ENCODE measurements at places on chromosomes 2 and 18.

DNA sequence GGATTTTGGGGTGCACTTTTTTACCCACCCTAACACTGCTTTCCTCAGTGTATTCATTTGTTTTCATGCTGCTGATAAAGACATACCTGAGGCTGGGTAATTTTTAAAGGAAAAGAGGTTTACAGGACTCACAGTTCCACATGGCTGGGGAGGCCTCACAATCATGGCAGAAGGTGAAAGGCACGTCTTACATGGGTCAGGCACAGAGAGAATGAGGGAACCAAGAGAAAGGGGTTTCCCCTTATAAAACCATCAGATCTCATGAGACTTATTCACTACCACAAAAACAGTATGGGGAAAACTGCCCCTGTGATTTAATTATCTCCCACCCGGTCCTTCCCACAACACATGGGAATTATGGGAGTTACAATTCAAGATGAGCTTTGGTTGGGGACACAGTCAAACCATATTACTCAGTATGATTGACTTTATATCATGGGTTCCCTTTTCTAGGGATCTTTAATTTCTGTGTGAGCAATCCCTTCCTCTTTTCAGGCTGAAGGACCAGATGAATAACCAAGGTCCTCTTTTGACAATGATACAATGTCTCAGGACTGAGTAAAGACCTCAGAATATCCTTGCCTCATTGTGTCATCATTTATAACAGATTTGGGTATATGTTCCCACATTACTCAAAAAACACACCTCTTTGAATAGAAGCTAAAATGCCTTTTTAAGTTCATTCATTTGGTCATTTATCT is 100.1 kb upstream of the TRIB2 start:
- no peaks in the 10 kb centered on the region for H3K36me3 ChIP-seq
- H3K27ac ChIP-seq: no peak overlapping the region
- H3K4me1 ChIP-seq: no peaks in the 10 kb centered on the region
- no peaks in the 10 kb centered on the region for H3K27me3 ChIP-seq

DNA sequence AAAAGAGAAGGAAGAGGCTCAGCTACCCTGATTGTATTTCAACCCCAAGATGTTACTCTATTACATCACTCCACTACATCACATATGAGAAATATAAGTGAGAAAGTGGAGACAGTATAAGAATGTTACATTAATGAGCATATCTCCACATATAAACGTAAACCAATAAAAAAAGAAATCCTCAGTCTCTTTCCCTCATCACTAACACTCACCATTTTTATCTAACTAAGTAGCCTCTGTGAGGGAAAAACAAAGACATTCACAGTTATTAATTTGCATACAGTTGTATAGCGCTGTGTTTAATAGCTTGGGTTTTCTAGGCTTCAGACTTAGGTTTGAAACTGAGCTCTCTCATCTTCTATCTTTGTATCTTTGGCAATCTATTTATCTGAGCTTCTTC is 489.1 kb upstream of the LRRTM4 start:
- no peak overlapping the region for H3K4me3 ChIP-seq
- H3K36me3 ChIP-seq: no peaks in the 10 kb centered on the region
- no peak for DNase-seq
- H3K27me3 ChIP-seq: no peaks in the 10 kb centered on the region
- H3K27ac ChIP-seq: no peak overlapping the region

- no peaks in the 10 kb centered on the region for H3K4me1 ChIP-seq
- H3K4me3 ChIP-seq: no peak overlapping the region
- H3K27me3 ChIP-seq: no peaks in the 10 kb centered on the region
- DNase-seq: no peak
- H3K36me3 ChIP-seq: no peaks in the 10 kb centered on the region
Measured at GRCh38 chr2:99710721-99711120, 220.9 kb upstream of the REV1 start.

DNA sequence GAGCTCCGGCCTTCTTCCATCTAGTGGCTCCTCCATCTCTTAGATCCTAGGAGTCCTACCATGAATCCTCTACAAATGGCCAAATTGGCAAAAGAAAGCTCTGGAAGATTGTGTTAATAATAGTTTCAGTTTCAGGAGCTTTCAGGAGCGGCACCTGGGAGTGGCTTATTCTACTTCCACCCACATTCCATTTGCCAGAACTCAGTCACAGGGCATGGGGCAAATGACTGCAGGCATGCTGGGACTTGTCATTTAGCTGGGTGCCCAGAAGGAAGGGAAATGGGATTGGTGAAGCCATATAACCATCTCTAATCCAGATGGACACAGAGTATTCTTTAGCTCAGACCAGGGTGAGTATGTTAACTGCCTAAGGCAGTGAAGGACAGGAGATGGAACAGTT is 3.6 kb upstream of the LRATD1 start:
- no peaks in the 10 kb centered on the region for H3K36me3 ChIP-seq
- H3K27ac ChIP-seq: no peak overlapping the region
- H3K4me3 ChIP-seq: no peak overlapping the region
- no peak for DNase-seq

- no peaks in the 10 kb centered on the region for H3K36me3 ChIP-seq
- H3K4me1 ChIP-seq: peaks cover 51% of the 10 kb centered on the region
- no peak overlapping the region for H3K27ac ChIP-seq
- peaks cover 40% of the 10 kb centered on the region for H3K27me3 ChIP-seq
Measured at GRCh38 chr2:8679827-8680731, 1.8 kb upstream of the ID2 start.

DNA sequence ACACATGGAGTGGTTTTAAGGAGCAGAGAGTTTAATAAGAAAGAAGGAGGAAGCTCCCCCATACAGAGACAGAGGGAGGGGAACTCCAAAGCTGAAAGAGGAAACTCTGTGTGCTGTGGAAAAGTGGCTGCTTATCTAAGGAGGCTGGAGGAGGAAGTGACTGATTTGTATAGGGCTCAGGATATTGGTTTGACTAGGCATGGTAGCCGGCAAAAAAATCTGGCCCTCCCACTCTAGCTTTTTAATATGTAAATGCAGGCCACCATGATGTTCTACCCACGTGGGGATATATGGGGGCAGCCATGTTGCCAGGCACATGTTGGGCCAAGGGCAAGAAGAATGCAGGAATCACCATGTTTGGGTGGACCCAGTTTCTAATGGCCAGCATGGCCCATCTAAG is 64.3 kb downstream of the HNMT start:
- H3K27ac ChIP-seq: no peak overlapping the region
- H3K4me3 ChIP-seq: no peak overlapping the region
- H3K36me3 ChIP-seq: no peaks in the 10 kb centered on the region
- H3K27me3 ChIP-seq: no peaks in the 10 kb centered on the region
- peak; percentile 39 for DNase-seq

Data from CD4-positive, alpha-beta T cell (primary cell).